ENCODE measurements at places on chromosomes 5 and 9.

DNA sequence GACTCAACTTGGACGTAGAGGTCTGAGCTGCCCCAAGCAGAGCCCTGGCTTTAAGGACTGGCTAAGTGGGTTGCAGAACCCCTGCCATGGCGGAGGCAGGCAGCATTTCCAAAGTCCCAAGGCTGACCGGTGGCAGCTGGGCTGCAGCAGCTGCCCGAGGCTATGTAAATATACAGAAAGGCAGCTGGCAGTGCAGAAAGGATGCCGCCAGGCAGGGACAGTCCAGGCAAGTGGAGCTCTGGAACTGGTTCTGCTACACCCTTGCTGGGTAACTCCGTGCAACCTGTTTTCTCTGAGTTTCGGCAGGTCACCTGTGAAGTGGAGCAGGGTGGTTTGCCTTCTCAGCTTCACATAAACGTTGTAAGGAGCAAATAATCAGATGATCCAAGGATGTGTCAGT, 46.0 kb downstream of the SHB start:
- DNase-seq: no peak

- no peak for DNase-seq
Measured at GRCh38 chr9:83544002-83544698, 5.9 kb upstream of the FRMD3 start.

GRCh38 chr9:8845808-8846207, 1046.2 kb upstream of the DMAC1 start:
- no peak for DNase-seq

DNA sequence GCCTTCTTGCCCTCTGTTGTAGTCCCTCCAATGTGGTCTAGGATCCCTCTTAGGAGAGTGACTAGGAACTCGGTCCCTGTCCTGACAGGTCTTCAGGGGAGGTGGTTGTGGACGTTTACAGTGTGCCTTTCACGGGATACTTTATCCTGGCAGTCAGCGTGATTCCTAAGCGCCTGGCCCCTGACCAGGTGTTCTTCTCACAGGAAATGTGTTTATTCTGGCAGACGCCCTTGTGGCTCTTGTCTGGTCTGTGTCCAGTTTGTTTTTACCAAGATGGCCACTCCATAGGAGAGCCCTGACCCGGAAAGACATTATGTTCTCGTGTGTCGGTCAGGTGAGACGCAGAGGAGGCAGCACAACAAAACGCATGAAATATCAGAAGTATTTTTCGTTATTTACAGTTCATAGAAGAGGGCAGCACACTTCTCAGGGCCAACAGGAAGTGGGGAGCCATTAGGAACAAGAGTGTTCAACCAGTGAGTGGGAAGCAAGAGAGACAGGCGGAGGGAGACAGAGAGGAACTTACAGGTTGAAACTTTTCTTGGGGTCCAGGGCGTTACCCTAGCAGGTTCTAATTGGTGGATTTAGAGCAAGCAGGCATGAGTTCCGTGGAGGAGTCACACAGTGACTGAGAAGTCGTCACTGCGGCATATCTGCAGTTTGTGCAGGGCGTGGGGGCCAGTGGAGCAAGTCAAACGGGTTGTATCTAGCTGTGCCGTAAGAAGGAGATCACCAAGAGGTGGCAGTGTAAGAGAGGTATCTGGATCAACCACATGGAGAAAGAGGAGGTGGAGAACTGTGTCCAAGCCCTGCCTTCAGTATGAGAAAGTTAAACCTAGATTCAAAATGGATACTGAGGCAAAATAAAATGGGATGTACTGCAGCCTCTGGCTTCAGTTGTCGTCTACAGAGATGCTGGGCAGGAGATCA, 412.9 kb downstream of the ZSWIM6 start:
- no peak for DNase-seq

- DNase-seq: no peak
Measured at GRCh38 chr9:136407911-136408310, 2.5 kb downstream of the ENTR1 start.

- DNase-seq: no peak
Measured at GRCh38 chr5:135974021-135974600, 19.3 kb upstream of the LECT2 start.

DNA sequence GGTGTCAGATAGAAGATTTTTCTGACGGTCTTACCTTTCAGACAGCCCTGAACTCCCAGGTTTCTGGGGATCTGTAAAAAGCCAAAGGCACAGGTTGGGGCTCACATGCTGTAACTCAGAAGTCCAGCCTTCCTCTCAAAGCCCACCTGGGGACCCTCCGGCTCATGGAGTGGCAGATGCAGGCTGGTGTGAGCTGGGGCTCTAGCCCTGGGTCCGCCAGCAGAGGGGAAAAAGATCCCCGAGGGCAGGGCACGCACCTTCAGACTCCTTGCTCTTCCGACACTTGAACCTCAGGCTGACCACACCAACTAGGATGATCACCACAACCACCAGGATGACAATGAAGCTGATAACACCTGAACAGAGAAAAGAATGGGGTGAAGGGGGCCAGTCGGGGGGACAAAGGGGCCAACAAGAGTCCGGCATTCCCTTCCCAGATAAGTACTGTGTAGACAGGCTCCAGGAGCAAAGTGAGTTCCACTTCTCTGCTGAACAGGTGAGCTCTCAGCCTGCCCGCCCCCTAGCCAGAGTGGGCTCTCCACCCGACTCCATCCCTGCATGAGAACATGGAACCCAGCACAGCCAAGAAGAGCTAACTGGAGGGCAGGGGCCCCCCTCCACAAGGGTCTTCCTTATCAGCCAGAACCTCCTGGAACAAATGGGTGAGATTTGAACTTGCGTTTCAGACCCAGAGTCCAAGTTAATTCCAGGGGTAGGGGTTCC, 7.8 kb downstream of the ECSCR start:
- no peak for DNase-seq

DNA sequence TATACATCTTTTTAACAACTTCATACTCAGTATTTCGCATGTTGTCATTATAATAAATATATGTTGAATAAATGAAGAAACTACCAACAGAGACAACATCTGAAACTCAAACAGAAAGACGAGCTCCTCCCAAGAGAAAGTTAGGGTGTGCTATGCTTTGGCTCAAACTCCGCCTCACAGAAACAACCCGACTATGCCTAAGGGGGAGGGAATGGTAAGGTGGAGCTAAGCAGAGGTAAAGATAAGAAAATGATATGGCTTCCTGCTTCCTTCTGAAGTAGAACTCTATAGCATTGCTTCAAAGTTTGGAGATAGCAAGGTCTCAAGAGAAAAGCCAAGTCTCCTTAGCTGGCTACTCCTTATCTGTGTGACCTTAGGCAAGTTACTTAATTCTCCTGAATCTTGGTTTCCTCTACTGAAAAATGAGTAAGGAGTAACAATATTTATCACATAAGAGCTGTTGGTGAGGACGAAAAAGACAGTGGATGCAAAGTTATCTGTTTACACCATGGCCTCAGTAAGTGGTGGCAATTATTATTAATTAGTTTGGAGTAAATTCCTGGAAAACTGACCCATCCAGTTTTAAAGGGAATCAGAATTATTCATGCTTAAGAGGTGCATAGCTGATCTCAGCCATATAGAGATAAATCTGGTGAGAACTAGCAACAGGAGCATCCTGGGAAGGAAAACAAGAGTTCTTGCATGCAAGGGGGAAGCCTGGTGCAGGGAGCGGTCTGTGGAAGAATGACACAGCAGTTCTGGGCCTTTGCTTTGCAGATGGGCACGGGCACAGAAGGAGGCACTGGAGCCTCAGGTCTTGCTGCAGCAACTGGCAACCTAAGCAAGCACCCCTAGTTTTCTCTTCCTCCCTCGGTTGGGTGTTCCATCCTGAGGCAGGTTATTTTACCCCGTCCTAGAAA, 73.3 kb downstream of the GLIS3 start:
- no peak for DNase-seq

- no peak for DNase-seq
Measured at GRCh38 chr9:87109231-87109631, 161.9 kb upstream of the GAS1 start.

- DNase-seq: no peak
Measured at GRCh38 chr9:19288081-19288480, 57.6 kb downstream of the DENND4C start.

DNA sequence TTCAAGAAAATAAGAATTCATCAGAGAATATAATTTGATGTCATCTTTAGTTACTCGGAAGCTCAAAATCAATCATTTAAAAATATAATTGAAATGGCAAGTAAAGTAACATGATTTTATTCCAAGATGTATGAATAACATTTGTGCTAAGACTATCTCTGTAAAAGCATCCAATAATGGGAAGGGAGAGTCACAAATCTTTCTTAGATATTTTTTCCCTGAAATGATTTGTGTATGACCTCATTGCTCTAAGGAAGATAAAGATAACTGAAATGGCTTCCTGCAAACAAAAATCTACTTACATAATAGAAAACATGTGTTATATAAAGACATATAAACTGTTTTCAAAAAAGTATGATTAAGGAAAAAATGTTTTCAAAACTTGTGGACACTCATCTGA, 97.4 kb upstream of the FGF10 start:
- DNase-seq: no peak

GRCh38 chr9:35106343-35106730, 3.4 kb upstream of the STOML2 start:
- DNase-seq: no peak

- DNase-seq: no peak
Measured at GRCh38 chr9:137235424-137236237, 4.9 kb downstream of the SLC34A3 start.

GRCh38 chr5:343461-344401, 22.2 kb downstream of the AHRR start:
- DNase-seq: no peak

- DNase-seq: no peak
Measured at GRCh38 chr5:35138232-35138631, 90.5 kb upstream of the AGXT2 start.

DNA sequence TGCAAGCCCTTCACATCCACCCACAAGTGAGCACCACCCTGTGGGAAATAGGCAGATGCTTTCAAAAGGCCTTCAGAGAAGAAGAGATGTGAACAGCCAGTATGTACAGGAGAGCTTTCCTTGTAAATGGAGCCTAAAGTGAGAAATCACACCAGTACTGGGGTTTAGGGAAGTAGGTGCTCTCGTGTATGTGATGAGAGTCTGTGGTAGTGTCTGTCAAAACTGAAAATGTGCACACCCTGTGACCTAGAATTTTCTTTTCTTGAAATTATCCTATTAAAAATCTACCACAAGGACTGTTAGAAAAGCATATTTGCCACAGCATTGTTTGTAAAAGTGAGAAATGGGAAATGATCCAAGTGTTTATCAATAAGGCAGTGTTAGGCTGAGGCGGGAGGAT, 16.6 kb downstream of the OTULINL start:
- DNase-seq: no peak

GRCh38 chr5:178426326-178427130, 163.7 kb downstream of the COL23A1 start:
- DNase-seq: no peak

GRCh38 chr5:170077526-170077925, 28.2 kb upstream of the FOXI1 start:
- no peak for DNase-seq

DNA sequence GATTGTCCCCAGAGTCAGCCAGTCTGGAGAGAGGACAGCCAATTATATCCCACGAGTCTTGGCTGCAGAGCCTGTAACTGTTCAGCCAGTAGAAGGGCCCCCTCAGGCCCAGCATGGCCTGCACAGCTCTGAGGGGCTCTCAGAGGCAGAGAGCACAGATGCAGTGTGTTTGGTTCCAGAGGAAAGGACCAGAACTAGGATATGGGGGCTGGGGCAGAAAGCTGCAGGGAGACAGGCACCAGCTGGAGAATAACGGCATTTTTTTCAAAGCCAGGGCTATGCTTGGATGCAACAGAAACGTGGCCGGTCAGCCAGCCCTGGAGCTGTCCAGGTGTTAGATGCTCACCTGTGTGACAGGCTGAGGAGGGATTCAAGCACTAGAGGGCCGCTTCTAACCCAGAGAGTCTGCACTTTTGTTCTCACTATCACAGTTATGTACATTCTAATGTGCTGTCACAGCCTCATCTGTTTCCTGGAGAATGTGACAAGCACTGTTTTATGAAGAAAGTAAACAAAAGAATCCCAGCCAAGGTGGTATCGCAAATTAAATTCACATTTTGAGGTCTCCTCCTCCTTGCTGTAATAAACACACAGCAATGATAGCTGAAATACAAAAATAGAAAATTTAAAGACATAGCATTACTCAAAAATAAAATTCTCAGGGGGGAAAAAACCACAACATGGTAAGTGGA, 96.5 kb downstream of the GABBR2 start:
- no peak for DNase-seq

- DNase-seq: no peak
Measured at GRCh38 chr9:75085640-75086039, 2.3 kb downstream of the NMRK1 start.

DNA sequence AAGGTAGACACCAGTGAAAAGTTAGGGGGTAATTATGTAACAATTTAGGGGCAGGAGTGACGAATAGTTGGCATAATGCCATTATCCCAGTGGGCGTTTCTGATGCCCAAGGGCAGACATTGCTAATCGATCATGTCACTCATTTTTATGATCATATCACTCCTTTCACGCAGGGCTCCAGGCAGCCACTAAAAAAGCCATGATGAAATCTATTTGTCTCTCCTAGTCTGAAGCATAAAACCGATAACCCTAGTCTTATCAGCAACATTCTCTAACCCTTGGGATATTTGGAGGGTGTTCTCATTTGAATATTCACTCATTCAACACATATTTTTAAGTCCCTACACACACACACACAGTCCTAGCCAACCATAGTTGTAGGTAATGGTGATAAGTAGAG, 114.9 kb downstream of the NMUR2 start:
- DNase-seq: no peak

DNA sequence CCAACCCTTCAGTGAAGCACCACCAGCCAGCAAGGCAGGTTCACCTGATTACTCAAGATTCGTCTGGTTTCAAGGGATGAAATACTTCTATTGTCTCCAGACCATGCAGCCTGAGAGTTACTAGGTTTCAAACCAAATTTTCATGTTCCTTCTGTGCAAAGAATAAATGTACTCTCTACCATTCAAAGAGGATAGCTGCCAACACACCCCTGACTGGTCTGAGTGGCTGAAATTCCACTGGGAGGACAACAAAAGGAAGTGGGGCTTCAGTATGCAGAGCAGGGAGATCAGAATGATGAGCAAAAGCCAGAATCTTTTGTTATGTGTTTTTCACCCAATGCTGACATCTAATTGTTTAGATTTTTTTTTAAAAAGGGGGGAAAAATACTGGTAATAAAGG, 356.3 kb downstream of the BNC2 start:
- DNase-seq: no peak

DNA sequence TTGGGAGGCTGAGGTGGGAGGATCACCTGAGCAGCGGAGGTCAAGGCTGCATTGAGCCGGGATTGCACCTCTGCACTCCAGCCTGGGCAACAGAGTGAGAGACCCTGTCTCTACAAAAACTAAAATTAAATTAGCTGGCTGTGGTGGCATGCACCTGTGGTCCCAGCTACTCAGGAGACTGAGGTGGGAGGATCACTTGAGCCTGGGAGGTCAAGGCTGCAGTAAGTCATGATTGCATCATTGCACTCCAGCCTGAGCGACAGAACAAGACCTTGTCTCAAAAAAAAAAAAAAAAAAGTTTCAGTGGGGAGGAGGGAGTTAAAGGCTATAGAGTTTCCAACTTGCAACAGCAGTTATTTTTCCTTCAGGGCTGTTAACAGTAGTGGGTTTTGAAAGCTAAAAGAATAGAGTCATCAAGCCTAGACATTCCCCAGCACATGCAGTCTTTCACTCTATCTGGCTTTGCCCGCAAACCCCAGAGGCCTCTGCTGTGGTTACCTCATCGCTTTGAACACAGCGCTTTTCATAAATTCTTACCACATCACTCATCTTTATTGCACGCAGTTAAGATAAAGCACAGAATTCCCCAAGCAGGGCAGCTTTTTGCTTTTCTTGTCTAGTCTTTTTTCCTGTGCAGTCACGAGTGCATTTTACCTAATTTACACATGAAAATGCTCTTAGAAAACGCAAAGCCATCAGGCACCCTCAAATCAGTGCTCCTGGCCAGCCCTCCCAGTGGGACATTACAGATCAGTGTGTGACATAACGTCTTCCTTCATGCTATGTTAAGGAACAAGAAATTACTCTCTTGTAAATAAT, 8.7 kb upstream of the SLC2A8 start:
- DNase-seq: peak; percentile 69
